ENCODE measurements at places on chromosomes 16 and 17.
A peak's percentile ranks its signal among the peaks of the same experiment; 100 is the strongest.

DNA sequence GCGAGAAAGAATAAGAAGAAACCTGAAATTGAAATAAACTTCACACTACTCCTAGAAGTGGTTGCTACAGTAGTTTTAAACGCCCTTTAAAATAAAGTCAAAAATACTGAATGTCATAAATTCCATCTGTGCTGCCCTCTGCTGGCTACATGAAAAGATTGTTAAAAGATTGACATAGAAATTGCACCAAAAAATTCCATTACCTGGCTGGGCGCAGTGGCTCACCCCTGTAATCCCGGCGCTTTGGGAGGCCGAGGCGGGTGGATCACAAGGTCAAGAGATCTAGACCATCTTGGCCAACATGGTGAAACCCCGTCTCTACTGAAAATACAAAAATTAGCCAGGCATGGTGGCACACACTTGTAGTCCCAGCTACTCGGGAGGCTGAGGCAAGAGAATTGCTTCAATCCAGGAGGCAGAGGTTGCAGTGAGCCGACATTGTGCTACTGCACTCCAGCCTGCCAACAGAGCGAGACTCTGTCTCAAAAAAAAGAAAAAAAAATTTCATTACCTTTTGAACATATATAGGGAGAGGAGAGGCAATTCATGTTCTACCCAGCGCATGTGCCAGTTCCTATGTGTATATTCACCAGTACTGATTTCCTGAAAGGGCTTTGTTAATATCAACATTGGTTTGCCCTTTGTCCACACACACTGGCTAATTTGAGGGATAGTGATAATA lies 36.5 kb downstream of the CYTH1 start:
- DNase-seq: peak; percentile 45

DNA sequence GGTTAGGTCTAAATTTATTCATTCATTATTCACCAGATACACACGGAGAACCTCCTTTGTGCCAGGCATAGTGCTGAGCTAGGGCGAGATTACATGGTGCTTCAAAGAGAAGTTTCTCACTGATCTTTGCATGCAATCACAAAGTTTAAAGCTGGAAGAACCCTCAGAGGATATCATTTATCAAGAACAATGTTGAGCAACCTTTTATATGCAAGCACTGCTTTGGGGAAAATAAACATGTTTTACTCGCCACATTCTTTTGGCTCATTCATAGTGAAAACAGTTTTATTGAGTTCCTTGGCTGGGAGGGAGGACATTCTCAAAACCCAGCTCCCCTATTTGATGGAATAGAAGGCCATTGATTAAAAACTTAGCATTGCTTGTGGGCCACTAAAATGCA lies 49.8 kb upstream of the XYLT1 start:
- DNase-seq: peak; percentile 64

GRCh38 chr16:24135624-24136565 lies 120.2 kb upstream of the CACNG3 start:
- DNase-seq: no peak

GRCh38 chr16:56279132-56279531 lies 87.8 kb downstream of the GNAO1 start:
- no peak for DNase-seq

GRCh38 chr17:73841431-73842060 lies 197.3 kb upstream of the SDK2 start:
- DNase-seq: no peak

- peak; percentile 65 for DNase-seq
Measured at GRCh38 chr16:1706386-1707192, 594 bp downstream of the MAPK8IP3 start.

DNA sequence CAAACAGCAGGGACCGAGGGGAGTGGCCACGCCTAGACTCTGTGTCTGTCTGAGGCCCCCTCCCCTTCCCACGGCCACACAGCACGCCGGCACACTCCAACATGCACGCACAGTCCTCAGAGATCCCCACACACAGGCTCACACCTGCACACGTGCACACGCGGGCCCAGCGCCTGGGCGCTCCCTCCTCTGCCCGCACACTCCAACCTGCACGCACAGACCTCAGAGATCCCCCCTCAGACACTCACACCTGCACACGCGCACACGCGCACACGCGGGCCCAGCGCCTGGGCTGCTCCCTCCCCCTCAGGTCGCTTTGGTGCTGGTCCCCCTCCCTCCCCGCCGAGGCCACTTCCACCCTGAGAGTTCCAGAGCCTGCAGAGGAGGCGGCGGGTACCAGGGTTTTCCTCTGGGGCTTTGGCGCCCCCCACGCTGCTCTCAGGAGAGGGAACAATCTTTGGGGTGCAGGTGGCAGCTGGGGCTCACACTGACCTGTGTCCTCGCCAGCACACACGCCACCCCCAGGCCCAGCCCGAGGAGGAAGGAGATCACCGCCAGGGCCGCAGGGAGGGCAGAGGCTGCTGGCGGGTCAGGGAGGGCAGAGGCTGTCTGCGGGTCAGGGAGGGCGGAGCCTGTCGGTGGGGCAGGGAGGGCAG lies 1.6 kb downstream of the CD7 start:
- DNase-seq: no peak

- no peak for DNase-seq
Measured at GRCh38 chr17:61168506-61168905, 231.1 kb upstream of the TBX2 start.

GRCh38 chr16:29986231-29986630 lies 9.2 kb downstream of the HIRIP3 start:
- no peak for DNase-seq

Measured in GM03348 (cell line).